Fibroblast of pulmonary artery (primary cell): ENCODE measurements at places on chromosomes 2 and 18.

- DNase-seq, result no peak
Observed at GRCh38 chr18:12933327-12933726, 14.5 kb upstream of the SEH1L start.

- no peak for DNase-seq
Observed at GRCh38 chr18:61554117-61554776, 221.0 kb downstream of the CDH20 start.

DNA sequence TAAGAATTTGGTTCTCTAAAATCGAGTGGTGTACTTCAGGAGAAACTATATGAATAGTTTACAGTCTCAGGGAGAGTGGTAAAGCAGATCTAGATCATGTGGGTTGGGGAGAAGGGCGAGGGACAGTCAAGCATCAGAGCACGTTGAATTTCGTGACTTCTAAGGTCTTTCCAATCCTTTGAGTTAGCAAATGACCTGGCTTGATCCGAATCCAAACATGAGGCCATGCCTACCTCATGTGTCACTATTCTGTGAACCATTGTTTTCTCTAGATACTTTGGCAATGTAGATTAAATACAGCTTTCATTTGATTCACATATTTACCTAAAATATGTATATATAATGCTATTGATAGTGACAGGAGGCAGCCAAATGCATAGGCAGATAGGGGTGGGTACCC lies 674.9 kb downstream of the NYAP2 start:
- no peak for DNase-seq

GRCh38 chr2:69939722-69940121 lies 21.7 kb downstream of the ASPRV1 start:
- no peak for DNase-seq
